Activated naive CD4-positive, alpha-beta T cell treated with anti-CD3 and anti-CD28 coated beads for 36 hours (primary cell): ENCODE measurements at places on chromosomes 2 and 18.

- no peak for DNase-seq
These were observed 50.5 kb upstream of the ZNF516 start for GRCh38 chr18:76545433-76546087.

DNA sequence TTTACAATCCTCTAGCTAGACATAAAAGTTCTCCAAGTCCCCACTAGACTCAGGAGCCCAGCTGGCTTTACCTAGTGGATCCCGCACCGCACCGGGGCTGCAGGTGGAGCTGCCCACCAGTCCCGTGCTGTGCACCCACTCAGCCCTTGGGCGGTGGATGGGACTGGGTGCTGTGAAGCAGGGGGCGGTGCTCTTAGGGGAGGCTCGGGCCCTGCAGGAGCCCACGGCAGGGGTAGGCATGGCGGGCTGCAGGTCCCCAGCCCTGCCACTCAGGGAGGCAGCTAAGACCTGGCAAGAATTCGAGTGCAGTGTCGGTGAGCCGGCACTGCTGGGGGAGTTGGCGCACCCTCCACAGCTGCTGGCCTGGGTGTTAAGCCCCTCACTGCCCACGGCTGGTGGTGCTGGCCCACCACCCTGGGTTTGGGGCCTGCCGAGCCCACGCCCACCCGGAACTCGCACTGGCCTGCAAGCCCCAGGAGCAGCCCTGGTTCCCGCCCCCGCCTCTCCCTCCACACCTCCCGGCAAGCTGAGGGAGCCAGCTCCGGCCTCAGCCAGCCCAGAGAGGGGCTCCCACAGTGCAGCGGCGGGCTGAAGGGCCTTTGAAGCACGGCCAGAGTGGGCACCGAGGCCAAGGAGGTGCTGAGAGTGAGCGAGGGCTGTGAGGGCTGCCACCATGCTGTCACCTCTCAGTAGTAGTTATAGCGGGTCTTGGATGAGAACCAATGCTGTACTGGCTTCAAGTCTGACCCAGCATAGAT lies 255.2 kb downstream of the CDH7 start:
- no peak for DNase-seq

- DNase-seq: no peak
These were observed 6.2 kb upstream of the ARMC9 start for GRCh38 chr2:231191896-231192872.

GRCh38 chr18:59536166-59536565 lies 161.1 kb downstream of the CCBE1 start:
- no peak for DNase-seq

DNA sequence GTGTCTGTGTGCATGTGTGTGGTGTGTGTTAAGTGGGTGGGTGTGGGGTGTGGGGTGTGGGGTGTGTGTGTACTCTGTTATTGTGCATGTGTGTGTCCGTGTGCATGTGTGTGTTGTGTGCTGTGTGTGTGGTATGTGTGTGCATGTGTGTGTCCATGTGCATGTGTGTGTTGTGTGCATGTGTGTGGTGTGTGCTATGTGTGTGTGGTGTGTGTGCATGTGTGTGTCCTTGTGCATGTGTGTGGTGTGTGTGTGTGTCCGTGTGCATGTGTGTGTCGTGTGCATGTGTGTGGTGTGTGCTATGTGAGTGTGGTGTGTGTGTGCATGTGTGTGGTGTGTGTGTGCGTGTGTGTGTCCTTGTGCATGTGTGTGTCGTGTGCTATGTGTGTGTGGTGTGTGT lies 6.9 kb upstream of the OTOS start:
- DNase-seq: no peak

- DNase-seq: no peak
These were observed 114.9 kb upstream of the AGAP1 start for GRCh38 chr2:235378944-235379343.
